ENCODE measurements at places on chromosomes 3 and 15.

GRCh38 chr3:126720596-126720995 is 16.6 kb downstream of the CHCHD6 start:
- no peak for DNase-seq

DNA sequence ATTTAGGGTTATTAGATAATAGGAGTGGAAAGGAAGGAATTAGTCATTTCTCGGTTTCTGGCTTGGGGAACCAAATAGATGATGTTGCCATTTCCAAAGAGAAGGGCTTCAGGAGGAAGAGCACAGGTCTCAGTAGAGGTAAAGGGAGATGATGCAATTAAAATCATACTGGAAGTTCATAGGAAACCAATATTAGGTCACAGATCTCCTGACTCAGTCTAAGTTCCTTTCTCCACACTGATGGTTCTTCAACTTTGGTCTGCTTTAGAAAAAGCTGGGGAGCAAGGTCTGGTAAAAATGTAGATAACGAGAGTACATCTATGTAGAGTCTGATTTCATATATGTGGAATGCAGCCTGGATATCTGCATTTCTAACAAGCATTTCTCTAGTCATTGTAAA is 130.9 kb downstream of the POLQ start:
- DNase-seq = no peak

- no peak for DNase-seq
These were observed 12.3 kb upstream of the ALCAM start for GRCh38 chr3:105354429-105354828.

GRCh38 chr3:63344661-63345060 is 66.6 kb downstream of the SYNPR start:
- no peak for DNase-seq

GRCh38 chr3:157529751-157530150 is 26.5 kb upstream of the VEPH1 start:
- DNase-seq = no peak

DNA sequence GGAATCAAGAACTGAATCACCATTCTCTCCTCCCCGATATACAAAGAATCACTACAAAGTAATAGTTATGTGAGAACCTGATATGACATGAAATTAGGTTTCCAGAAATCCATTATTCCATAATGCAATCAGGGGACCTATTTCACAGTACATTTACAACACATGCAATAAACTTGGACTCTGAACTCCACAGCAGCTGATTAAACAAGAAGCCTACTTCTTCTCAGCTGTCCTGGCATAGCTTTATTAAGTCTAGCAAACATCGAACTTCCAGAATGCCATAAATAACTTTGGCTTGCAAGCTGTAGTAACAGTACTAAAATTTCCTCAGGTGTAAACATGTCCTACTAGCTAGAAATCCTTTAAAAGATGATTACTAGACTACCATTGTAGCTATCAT is 17.8 kb downstream of the PDCD10 start:
- DNase-seq = no peak

DNA sequence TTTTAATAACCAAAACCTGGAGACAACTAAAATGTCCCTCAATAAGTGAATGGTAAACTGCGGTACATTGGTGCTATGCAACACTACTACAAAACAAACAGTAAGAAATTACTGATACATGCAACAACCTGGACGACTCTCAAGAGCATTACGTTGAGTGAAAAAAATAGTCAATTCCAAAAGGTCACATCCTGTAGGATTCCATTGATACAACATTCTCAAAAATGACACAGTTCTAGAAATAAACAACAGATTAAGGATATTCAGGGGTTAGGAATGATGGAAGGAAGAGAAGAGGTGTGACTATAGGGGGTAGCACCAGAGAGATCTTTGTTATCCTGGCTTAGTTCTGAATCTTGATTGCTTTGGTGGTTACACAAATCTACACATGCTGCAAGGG is 72.2 kb downstream of the ZNF148 start:
- no peak for DNase-seq

- DNase-seq = no peak
These were observed 18.8 kb upstream of the GUCA1C start for GRCh38 chr3:108972482-108972881.

DNA sequence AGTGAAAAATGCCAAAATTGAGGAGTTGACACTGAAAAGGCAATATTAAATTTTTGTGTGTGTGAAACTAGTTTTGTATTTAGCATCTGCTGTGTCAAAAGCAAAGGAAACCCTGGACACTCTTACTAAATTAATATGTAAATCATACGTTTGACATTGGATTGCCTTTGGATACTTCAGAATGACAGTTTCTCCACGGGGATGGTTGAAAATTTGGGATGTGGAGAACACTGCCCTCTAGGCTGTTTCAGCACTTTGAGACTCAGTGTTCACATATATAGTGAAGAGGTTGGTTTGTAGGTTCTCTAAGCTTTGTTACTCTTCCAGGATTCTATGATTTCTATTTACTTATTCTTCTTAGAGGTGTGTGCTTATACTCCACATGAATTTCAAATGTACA is 3.0 kb downstream of the ROBO2 start:
- no peak for DNase-seq

DNA sequence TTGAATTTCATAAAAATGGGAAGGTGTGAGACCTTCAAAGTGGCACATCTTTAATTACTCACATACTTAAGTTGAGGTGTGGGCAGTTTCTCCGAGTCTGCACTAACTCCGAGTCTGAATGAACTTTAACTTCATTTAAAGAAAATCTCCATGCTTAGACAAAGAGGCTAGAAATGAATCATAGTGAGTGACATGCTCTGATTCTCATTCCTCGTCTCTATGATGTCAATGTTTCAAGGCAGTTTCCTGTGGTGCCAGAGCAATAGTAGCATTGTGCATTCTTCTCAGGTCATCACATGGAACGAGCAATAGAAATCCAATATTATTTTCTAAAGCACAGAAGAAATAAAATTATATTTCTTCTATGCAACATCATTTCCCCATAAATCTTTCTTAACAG is 224.8 kb downstream of the KCNMB2 start:
- DNase-seq = no peak

GRCh38 chr3:115644391-115644790 is 21.1 kb downstream of the GAP43 start:
- DNase-seq = no peak

GRCh38 chr3:48038971-48039481 is 22.8 kb upstream of the MAP4 start:
- no peak for DNase-seq

DNA sequence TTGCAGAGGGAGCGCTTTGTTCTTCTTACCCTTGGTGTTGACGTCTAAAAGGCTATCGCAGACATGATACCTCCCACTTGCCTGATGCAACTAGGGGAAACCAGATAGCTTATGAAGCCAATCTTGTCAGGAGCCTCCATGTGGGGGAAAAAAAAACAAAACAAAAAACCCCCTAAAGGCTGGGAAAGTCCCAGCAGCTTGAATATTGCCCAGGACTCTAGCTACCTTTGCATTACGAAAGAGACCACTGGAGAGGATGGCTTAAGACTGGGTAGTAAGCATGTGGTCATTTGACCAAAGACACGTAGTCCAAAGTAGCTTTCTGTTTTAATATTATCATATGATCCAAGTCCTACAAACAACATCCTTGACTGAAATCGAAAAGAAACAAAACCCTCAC is 120.7 kb upstream of the WNT5A start:
- DNase-seq = no peak

Data from activated CD8-positive, alpha-beta memory T cell treated with anti-CD3 and anti-CD28 coated beads for 1 hour (primary cell).